ENCODE measurements at places on chromosomes 2 and 18.

DNA sequence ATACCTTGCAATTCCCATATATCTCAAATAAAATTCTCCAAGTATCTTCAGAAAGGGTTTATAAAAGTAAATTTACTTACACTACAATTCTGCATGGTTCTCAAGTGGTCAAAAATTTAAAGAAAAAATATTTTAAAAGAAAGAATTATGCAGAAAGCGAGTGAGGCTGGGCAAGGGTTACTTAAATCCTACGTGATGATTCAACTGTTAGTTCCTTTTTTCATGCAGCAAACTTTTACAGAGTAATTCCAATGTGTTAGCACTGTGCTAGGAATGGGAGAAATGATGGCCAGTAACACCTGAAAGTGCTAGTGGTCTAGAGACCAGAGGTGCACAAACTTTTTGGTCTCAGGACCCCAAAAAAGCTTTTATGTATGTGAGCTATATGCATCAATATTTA, 133.4 kb downstream of the ATAD2B start:
- no peak for DNase-seq

GRCh38 chr18:55054021-55054990, 95.0 kb upstream of the CCDC68 start:
- DNase-seq, result no peak

DNA sequence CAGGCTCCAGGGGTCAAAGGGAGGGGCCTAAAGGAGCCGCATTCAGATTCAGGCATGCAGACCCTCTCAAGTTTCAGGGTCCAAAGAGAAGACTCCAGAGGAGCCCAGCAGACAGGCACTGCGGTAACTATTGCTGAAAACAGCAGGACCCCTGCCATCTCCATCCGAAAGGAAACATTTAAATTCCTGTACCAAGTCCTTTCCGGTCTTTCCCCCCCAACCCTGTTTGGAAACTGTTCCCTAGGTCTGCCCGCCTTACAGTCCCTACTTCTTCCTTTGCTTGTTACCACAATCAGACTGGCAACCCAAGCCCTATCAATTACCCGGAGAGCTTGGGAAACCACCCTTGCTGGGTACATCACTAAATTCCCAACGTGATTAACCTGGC, 82.0 kb downstream of the DNMT3A start:
- DNase-seq, result no peak

- no peak for DNase-seq
Measured at GRCh38 chr2:116979916-116980764, 834.4 kb upstream of the DDX18 start.

DNA sequence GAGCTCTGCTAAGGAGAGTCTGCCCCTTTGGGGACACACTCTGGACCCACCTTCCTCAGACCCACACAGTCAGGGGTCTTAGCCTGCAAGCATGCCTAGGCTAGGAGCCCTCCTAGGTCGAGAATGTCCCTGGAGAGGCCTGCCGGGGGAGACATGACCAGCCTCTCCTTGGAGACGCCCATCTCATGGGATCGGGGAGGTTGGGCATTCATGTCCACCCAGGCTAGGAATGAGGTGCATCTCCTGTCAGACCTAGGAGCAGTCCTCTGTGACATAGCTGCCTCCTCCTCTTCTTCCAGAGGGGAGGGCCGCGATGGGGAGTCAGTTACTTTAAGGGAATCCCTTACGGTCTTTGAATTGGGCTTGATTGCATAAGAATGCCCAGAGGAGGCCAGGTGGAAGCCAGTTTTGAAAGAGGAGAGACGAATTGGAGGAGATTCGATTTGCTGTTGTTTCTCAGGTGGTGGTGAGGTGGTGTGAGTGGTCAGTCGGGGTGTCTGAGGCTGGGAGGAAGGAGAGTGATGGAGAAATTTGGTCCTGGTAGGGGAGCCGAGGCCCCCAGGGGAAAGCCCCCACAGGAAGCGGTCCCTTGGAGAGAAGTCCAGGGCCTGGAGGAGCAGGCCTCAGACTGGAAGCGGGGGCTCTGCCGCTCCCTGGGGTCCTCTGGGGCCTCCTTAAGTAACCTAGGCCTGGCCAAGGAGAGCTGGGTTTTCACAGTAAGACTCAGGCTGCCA, 241.3 kb downstream of the DYSF start:
- DNase-seq, result no peak

- no peak for DNase-seq
Measured at GRCh38 chr2:112175958-112176573, 37.9 kb downstream of the FBLN7 start.

- no peak for DNase-seq
Measured at GRCh38 chr2:20999906-21000645, 43.8 kb downstream of the APOB start.

DNA sequence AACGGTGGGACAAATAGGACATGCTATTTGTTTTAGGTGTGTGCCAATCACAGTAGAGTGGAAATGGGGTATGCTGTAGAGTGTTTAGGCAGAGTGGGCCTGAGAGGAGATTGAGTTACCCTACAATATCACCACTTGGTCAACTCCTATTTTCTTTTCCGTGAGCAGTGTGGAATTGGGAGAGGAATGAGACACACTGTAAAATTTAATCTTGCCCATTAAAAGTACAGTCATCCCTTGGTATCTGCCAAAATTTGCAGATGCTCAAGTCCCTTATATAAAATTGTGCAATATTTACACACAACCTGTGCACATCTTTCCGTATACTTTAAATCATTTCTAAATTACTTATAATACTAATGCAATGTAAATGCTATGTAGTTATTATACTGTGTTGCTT, 12.4 kb downstream of the FBXO48 start:
- DNase-seq, result no peak

- no peak for DNase-seq
Measured at GRCh38 chr2:3454802-3455201, 64.5 kb downstream of the ADI1 start.

DNA sequence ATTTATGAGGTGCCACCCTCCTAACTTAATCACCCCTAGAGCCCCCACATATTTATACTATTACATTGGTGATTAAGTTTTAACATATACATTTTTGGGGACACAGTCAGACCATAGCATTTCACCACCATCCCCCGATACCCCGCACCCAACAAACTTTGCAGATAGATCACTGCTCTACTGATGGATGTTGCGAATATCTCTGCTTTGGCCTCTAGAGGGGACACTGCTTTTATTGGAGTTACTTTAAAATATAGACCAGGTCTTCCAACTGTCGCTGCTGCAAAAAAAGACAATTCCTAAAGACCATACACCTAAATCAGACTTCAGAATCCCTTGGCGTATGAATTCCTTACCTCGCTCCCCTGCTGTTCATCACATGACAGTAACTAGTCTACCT, 115.8 kb upstream of the FSHR start:
- DNase-seq, result no peak

DNA sequence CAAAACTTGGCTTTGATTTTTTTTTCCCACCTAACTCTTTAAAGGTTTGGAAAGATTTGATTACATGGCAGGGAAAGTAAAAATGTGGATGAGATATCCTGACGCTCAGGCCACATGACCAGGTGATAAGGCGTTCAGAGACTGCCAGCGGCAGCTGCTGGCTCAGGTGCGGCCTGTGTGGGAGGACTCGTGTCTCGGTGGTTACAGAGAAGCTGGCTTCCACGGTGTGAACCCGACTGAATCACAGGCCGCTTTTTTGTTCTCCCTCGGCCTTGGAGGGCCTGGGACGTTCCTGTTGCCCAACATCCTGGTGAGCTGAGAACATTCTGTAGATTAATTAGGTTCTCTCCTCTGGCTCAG, 124.2 kb upstream of the ZNF516 start:
- no peak for DNase-seq

GRCh38 chr2:41791523-41791922, 256.3 kb upstream of the PKDCC start:
- DNase-seq, result no peak

GRCh38 chr2:127069003-127069402, 38.0 kb downstream of the BIN1 start:
- DNase-seq, result no peak

GRCh38 chr2:16102976-16103380, 162.6 kb downstream of the MYCN start:
- DNase-seq, result no peak

- DNase-seq, result no peak
Measured at GRCh38 chr2:200469708-200470211, 40.1 kb downstream of the KCTD18 start.

DNA sequence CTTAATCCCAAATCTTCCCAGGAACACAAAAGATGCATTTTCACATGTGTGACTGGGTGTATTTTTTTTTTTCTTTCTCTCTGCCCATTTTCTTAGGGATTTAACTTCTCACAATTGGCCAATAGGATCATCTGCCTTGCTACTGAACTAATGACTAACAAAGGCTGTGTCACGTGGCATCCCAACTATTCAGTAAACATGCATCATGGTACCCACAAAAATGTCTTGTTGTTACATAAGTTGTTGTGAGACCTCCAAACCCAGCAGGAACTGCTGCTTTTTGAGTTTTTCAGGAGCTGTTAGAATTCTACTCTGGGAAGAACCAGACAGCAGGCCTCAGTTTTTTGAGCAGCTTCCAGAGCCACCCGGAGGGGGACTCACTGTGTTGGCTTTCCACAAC, 31.9 kb downstream of the GAD1 start:
- DNase-seq, result no peak

DNA sequence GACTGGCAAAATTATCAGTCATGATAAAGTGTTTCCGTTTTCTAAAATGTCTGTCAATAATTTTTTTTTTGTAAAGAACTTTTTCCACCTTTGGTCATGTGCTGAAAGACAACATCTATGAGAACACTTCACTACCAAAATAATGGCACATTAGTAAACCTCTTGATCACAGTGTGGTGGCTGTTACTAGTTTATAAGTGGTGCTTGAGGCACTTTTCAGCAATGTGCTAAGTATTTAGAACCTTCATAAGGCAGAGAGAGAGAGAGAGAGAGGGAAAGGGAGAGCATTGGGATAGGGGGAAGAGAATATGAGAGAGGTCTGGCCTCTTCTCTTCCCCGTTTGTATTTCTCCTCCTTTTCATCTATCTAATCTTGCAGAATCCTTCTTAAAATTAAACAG, 1.1 kb upstream of the NYAP2 start:
- DNase-seq, result peak; percentile 91

GRCh38 chr2:212495046-212495445, 43.6 kb downstream of the ERBB4 start:
- DNase-seq, result no peak

GRCh38 chr2:172253190-172254052, 150.7 kb upstream of the DLX2 start:
- DNase-seq, result peak; percentile 16

DNA sequence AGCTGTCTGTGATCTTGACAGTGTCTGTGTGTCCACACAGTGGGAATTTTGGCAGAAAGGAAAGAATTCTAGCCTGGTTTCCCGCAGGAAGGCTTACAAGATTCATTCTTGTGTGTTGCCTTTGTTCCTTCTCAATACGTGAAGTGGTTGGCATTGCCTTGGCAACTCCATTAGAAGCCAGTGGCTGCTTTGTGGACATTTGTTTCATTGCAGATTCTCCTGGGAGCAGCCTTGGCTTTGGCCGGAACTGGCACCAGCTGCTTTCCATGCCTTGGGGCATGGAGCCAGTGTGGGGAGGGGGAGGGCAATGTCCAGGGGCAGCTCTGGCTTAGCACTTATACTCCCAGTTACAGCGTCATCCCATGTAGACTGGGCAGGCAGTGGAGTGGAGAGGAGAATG, 39.4 kb downstream of the KIF5C start:
- DNase-seq, result peak; percentile 62

GRCh38 chr18:37575646-37576045, 10.0 kb upstream of the CELF4 start:
- peak; percentile 58 for DNase-seq
